ENCODE measurements at places on chromosomes 13 and 19.
A peak's percentile ranks its signal among the peaks of the same experiment; 100 is the strongest.

DNA sequence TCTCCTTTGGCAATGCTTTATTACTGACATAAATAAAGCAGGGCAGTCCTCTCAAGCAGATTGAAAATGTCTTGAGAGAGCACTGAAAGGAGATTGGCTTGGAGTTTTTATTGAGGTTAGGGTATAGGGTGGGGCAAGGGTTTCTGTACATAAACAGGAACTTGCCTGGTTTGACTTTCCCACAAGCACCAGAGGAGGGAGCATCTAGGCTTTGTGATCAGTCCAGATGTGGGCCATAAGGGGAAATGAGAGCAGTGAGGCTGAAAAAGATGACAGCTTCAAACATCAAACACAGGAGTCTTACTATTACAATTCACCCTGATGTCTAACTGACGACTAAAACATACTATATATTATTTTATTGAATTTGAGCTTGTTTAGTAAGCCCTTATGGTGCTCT lies 260.9 kb downstream of the MTUS2 start:
- no peak for DNase-seq

- DNase-seq: no peak
Measured at GRCh38 chr19:49347835-49348234, 12.6 kb downstream of the CD37 start.

- DNase-seq: peak; percentile 10
Measured at GRCh38 chr19:2055931-2056836, 5.1 kb upstream of the MKNK2 start.

DNA sequence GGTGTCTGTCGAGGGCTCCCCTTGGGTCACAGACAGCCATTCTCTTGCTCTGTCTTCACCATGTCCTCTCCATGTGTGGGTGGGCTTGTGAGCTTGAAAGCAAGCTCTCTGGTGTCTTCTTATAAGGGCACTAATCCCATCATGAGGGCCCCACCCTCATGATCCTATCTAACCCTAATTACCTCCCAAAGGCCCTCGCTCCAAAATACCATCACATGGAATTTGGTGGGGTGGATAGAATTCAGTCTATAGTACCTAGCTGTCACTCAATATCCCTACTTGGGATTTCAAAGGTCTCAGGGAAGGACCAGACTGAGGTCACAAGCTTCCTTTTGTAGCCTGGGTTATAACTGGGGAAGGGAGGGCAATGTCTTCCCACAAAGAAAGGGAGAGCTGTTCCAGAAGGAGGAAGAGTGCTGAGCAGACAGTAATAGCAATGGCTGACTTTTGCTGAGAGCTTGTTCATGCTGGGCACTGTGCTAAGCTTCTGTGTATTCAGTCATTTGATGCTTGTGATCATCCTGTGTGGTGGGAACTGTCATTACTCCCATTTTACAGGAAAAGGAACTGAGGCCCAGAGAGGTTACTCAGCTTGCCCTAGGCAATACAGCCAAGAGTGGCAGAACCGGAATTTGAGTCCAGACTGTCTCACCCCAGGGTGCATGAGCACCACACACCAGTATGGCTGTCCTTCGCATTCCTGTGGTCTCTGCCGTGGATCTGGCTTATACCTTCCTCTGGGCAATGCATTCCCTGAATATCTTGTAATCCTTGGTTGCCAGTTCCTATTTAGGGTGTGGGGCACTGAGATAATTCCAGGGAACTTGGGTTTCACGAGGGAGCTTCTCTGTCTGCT lies 8.2 kb downstream of the FXYD5 start:
- DNase-seq: no peak

- DNase-seq: no peak
Measured at GRCh38 chr13:110397436-110398115, 90.5 kb downstream of the COL4A2 start.

DNA sequence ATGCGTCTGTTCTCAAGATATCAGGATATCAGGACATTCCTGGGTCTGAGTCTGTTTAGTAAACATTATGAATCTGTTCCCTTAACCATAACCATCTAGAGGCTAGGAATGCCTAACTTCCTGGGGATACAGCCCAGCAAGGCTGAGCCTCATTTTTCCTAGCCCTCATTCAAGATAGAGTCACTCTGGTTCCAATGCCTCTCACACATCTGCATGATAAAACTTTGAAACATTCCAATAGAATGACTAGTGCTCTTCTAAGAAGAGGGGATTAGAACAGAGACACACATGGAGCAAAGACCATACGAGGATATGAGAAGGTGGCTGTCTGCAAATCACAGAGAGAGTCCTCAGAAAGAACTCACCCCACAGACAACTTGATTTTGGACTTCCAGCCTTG lies 20.6 kb upstream of the CABP5 start:
- DNase-seq: no peak

Measured in NCI-H2081 (cell line).